ENCODE measurements at places on chromosomes 3 and 15. TPM values are rescaled to one million over a fixed set of nuclear protein-coding genes. Genes with fewer than 3 reads are reported as not detected.

- no peak for DNase-seq
Observed at GRCh38 chr15:56098195-56098863, 104.9 kb upstream of the NEDD4 start.

GRCh38 chr3:140736863-140737460 is 59.1 kb downstream of the TRIM42 start:
- no peak for DNase-seq

GRCh38 chr3:146503461-146504202 is 34.3 kb upstream of the PLSCR2 start:
- DNase-seq = no peak

DNA sequence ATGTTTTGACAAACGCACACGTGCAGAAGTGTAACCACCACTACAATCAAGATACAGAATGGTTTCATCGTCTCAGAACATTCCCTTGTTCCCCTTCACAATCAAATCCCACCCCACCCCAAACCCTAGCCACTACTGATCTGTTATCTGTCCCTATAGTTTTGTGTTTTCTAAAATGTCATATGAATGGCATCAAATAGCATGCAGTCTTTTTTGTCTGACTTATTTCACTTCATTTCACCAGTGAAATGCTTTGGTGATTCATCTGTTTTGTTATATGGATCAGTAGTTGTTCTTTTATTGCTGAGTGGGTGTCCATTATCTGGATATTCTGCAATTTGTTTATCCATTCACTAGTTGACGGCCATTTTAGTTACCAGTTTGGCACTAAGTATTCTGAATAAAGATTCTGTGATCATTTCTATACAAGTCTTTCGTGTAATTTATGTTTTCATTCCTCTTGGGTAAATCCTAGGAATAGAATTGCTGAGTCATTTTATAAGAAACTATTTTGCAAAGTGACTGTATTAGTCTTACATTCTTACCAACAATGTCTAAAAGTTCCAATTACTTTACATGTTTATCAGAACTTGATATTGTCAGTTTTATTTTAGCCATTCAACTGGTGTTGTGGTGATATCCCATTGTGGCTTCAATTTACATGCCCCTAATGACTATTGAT is 232.8 kb downstream of the CLSTN2 start:
- DNase-seq = no peak

DNA sequence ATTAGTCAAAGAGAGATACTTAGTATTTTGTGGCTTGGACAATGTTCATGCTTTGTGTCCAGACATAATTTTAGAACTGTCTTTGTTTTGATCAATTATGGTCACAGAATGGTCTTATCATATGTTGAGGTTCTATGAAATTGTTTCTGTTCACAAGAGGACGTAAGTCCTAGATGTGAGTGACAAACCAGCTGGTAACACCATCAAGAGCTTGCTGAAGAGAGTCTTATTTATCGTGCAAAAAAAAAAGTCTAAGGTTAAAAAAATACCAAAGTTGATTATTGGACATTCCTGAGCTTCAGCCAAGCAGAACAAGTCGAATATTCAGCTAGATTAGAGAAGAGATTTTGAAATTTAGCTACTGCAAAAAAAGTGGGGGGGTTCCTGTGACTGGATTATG is 495.9 kb upstream of the NAALADL2 start:
- DNase-seq = no peak

DNA sequence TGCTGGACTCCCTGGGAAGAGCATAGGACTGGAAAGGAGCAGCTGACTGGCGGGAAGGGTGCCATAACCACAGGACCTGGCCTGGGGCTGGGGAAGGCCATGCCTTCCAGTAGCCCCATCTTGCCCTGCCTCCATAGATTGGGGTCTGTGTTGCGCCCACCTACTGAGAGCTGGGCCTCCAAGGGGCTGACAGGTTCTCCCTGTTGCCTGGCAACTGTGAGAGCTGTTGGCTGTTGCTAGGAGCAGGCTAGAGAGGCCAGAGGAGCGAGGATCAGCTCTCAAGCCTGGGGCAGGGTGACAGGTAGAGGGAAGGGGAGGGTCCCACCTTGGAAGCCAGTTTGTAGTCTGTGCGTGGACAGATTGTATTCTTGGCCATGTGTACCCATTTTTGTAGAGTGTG is 2.8 kb upstream of the GNAI2 start:
- DNase-seq = no peak

- DNase-seq = no peak
Observed at GRCh38 chr15:88393719-88394519, 73.3 kb downstream of the MRPL46 start.

DNA sequence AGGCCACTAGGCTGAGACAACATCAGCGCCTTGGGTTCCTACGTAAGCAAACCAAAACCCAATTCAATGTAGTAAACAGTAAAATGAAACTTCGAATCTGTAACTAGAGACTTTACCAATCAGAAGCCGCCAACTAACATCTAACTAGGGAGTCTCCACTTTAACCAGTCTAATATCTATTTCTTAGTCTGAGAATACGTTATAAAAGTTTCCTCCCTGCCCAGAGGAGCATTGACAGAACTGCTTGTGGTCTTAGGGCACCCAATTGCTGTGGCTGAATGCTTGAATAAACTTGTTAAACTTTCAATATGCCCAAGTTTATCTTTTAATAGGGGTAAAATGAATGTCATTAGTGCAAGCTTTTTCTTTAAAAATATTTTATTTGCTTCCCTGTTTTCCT is 4.3 kb downstream of the CP start:
- no peak for DNase-seq

- no peak for DNase-seq
Observed at GRCh38 chr15:25664761-25665160, 198.4 kb downstream of the ATP10A start.

DNA sequence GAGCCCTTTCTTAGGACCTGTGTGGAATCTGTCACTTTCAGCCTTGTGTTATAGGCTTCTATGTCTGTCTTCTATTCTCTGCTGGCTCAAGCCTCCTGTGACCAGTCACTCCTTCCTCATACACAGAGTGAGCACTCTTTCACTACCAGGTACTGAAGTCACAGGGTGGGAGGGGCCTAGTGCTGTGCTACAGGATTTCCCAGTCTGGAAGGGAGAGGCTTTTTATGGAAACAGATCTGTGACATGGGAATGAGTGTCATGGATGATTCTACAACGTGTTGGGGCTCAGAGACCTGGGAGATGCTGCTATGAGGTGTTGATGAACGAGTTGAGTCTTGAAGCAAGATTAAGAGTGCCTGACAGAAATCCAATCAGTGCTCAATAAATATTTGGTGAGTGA is 100.5 kb downstream of the PDCD6IP start:
- no peak for DNase-seq

DNA sequence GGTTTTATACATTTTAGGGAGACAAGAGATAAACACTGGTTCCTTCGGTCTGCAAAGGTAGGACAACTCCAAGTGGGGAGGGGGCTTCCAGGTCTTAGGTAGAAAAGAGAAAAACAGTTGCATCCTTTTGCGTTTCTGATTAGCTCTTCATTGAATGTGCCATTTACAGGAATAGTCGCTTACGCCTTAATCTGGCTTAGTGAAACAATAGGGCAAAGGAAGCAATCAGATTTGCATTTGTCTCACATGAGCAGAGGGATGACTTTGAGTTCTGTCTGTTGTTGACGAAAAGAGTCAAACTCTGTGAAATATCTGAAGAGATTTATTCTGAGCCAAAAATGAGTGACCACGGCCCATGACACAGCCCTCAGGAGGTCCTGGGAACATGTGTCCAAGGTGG is 166.0 kb upstream of the ATP10A start:
- DNase-seq = no peak

Gene MYH15
- 0.45 TPM for total RNA-seq

Gene SLC28A2
- total RNA-seq = not detected

Gene CCR2
- 0.89 TPM for total RNA-seq

Gene CTDSPL
- 95.1 TPM for total RNA-seq

Gene SUCLG2
- total RNA-seq = 38.7 TPM
